ENCODE measurements at places on chromosomes 6 and 20. TPM values are rescaled to one million over a fixed set of nuclear protein-coding genes. Genes with fewer than 3 reads are reported as not detected.
A peak's percentile ranks its signal among the peaks of the same experiment; 100 is the strongest.

FILIP1 gene
- 0.32 TPM for total RNA-seq

ZNF334 gene
- total RNA-seq: 1.9 TPM

C6orf15 gene
- total RNA-seq: not detected

DNA sequence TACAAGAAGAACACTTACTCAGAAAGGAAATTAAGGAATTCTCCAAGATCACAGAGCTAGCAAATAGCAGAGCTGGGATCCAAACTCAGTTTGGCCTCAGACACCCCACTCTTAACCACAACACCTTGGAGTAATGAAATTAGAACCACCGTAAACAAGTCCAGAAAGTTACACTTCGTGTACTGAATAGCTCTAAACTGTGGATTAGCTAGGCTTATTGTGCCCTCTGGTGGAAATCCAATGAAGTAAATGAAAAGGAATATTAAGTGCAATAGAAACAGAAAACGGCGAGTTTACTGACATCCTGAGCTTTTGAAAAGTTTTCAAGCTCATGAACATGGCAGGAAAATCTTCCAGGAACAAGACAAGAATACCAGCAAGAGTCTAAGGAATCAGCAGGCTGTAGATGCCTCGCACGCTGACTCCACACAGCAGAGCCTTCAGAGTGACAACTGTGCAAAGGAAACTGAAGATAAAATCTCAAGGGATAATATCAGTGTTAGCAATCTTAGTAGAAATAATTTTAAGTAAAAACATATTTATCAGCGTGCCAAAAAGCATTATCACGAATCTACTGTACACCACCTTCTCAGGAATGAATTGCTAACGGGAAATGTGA lies 34.6 kb downstream of the FBXO5 start:
- peak; percentile 61 for DNase-seq

DNA sequence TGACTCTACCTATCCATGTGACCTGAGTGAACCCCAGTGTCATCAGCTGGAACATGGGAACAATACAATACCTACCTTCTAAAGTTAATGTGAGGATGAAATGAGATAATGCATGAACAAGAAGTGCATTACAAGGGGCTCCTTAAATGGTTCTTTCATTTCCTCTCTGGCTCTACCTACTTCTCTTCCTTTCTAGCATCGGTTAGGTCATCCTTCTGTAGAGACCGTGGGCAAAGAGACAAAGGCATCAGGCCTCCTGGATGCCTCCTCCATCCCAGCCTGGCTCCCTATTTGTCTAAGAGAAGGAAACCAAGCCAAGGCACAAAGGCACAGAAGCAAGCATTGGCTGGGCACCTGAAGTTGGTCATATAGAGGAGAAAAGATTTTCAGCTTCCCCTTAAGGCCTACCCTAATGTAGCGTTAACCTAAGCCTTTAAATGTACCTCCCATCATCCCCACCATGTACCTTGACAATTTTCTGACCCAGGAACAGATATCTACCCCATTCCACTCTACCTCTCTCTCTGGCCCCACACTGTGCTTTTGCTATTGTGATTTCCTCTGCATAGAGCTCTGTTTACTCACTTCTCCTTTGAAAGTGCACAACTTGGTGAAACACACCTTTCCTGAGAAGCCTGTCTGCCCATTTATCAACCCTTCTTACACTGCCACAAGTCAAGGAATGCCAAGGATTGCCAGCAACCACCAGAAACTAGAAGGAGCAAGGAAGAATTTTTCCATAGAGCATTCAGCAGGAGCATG lies 86.6 kb downstream of the GCLC start:
- DNase-seq: no peak
